Stimulated activated CD4-positive, alpha-beta T cell treated with anti-CD3 and anti-CD28 coated beads, Interleukin-12 subunit alpha, Interleukin-12 subunit beta, amount 100 ng/mL, for 4 hours (primary cell): ENCODE measurements at places on chromosomes 12 and 14.

- DNase-seq, result no peak
These were observed 6.3 kb downstream of the YBX3 start for GRCh38 chr12:10716704-10717315.

DNA sequence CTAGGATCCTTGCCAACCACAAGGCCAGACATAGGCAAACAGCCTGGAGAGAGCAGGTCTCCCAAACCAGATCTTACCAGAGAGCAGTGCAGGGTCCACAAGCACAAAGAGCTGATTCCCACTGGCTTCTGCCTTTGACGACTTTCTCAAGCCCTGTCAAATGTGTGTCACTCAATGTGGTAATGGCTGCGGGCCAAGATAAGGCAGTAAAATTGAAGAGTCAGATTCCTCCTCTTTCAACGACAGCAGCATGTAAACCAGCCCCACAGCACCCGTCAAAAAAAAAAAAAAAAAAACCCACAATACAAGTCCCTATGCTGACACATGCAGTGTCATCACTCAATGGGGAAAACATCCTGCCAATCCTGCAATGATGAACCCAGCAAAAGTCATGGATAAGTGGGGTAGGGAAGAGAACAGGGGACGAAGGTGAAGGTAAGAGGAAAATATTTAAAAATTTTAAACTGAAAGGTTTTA lies at the start of gene STON2:
STON2 (minus strand) TSS at position 123 of the 477 bp plus-strand sequence. CDS start 1,942 bp downstream, outside the sequence.
- no peak for DNase-seq

- DNase-seq, result no peak
These were observed 68.2 kb downstream of the PLEKHG7 start for GRCh38 chr12:92771001-92771400.

- no peak for DNase-seq
These were observed 19.5 kb downstream of the ANO6 start for GRCh38 chr12:45235087-45236025.

DNA sequence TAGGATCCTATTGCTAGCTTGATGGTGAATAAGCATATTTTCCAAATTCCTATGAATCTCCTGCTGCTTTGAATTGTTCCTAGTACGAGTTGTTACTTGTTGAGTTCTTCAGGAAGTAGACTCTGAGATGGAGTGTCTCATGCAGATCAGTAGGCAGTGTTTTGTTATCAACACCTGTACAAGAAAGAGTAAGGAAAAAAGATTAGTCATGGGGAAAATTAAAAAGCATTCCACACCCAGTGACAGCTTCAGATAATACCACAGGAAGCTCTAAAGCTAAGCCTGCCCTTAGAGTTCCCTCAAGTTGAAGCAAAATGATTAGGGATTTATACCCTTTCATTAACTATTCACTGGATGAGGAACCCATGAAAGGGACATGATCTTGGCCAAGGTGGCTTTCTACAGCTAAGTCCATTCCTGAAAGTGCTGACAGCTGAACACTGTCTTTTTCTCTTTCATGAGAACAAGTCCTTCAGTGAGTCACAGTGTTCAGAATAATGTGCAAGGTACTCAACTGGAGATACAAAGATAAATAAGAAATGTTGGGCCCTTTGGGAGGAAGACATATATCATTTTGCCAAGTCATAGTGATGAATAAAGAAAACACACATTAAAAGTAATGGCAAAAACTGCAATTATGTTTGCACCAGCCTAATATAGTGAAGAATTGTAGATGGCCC lies 49.1 kb downstream of the CCER1 start:
- no peak for DNase-seq

GRCh38 chr14:100585448-100586152 lies 1.6 kb downstream of the BEGAIN start:
- no peak for DNase-seq

DNA sequence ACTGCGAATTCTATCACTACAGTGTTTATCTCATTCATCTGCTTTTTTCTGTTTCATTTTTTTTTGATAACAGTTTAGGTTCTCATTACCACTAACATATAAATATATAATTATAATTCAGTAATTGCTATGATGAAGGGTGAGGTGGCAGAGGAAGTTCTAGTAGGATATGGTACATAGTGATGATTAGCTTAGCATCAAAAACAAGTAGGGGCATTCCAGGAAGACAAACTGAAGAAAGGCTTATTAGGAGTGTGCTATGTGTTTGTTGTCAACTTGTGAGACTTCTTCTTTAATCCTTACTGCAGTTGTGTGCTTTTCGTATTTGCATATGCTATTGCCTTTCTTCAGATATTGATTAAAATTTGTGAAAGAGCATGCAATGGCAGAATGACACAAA lies 20.6 kb downstream of the FUT8 start:
- DNase-seq, result no peak

DNA sequence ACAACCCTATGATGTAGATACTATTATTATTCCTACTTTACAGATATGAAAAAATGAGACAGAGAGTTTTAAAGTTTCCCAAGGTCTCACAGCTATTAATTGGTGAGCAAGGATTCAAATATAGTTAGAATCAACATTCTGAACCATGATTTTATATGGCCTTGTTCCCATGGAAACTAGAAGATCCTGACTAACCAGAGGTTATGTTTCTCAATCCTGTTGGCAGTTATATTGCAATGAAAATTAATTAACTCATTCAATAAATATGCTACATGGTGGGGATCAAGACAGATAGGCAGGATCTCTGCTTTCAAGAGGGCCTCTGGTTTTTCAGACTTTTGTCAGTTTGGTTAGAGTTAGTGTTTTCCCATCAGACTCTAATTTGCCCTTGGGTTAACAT lies 9.3 kb upstream of the FUT8 start:
- no peak for DNase-seq

- DNase-seq, result no peak
These were observed 7.0 kb downstream of the CSRNP2 start for GRCh38 chr12:51076236-51076930.

DNA sequence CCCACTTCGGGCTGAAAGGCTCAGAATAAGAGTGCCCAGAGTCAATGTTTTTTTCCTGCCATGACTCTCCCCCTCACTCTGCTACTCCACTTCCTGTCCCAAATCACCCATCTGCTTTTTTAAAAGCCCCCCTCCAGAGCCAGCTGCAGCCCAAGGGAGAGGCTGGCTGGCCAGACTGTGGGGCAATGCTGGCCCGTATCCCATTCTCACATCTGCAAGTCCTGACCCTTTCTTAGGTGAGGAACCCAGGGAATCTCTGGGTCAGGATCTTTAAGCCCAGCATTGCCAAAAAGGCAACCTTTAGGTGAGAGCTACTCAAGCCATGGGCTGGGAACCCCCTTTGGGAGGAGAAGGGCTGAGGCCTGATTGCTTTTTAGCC lies 1.7 kb upstream of the ITGA5 start:
- no peak for DNase-seq

DNA sequence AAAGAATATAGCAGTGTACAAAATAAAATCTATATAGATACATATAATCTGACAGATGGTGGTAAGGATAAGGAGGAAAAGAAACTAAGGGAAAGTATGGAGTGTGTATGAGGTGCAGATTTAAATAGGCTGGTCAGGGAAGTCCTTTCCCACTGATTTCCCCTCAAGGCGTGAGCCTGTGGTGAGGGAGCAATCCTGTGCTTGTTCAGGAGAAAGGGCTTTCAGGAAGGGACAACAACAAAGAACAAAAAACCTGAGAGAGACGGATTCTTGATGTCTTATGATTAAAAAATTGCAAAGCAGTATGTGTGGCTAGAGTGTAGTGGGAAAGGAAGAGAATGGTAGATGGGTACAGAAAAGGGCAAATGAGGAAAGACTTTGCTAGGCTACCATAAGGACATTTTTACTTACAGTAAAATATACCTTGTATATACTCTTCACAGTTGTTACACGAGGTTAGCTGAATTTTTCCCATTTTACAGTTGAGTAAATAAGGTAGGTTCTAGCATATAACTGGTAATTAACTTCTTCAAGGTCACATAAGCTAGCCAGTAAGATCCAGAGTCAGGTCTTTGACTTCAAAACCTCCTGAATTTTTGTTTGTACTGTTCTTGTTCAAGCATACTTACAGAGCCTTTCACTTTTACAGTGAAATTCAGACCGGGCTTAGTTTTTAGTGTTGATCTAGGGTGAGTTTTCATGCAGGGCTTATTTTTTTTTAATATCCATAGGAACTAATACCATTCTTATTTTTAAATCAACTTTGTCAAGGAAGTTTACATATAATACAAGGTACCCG lies 15.6 kb downstream of the CNOT2 start:
- no peak for DNase-seq

DNA sequence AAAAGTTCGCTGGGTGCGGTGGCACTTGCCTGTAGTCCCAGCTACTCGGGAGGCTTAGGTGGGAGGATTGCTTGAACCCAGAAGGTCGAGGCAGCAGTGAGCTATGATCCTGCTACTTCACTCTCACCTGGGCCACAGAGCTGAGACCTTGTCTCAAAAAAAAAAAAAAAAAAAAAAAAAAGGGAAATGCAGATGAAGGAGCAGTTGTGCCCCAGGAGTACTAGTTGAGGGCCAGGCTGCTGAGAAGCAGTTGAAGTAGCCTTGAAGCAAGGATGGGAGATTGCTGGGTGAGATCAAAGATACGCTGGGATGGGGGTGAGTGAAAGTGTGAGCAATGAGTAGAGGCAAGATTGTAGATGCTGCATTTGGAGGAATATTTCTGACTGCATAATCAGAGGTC lies 93.4 kb upstream of the DNM1L start:
- no peak for DNase-seq

DNA sequence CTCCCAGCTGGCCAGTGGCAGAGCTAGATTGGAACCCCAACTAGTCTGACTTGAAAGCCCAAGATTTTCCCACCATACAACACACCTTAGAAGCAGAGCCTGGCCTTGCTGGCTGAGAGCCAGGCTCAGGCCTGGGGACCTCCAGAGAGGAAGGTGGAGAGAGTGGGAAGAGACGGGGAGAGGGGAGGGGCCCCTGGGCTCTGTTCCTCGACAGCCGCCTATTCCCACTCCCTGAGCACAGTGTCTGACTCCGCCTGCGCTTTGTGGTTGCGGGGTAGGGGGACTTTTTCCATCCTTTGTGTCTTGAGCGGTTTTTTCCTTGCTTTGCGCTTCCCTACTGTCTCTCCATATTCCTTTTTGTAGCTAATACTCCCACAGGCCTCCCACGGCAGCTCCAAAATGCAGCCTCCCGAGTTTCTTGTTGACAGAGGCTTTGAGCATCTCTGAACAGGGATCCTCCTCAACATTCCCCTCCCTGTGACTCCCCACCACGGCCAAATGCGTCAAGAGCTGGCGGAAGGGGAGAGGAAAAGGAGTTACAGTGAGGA lies 4.0 kb upstream of the KCNH3 start:
- no peak for DNase-seq

- DNase-seq, result no peak
These were observed 47.7 kb downstream of the LEMD3 start for GRCh38 chr12:65217086-65217485.

DNA sequence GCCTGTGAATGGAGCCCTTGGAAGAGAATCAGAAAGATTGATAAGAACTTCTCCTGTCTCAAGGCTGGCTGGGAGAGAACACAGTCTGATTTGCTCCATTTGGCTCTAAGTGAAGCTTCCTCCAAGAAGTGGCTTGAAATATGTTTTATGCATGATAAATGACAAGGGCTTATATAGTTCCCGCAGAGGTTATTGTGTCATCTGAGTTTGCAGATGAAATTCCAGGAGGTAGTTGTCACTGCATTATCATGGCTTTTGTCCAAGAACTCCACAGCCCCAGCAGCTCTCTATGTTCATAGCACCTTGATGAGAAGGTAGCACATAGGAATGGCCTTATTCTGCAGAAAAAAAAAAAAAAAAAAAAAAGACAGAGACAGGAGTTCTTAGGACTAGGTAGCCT lies 108.5 kb downstream of the DACT1 start:
- no peak for DNase-seq

- DNase-seq, result peak; percentile 4
These were observed 211.3 kb upstream of the KRR1 start for GRCh38 chr12:75722714-75723200.

GRCh38 chr14:100609941-100610391 lies 22.7 kb upstream of the BEGAIN start:
- DNase-seq, result no peak

DNA sequence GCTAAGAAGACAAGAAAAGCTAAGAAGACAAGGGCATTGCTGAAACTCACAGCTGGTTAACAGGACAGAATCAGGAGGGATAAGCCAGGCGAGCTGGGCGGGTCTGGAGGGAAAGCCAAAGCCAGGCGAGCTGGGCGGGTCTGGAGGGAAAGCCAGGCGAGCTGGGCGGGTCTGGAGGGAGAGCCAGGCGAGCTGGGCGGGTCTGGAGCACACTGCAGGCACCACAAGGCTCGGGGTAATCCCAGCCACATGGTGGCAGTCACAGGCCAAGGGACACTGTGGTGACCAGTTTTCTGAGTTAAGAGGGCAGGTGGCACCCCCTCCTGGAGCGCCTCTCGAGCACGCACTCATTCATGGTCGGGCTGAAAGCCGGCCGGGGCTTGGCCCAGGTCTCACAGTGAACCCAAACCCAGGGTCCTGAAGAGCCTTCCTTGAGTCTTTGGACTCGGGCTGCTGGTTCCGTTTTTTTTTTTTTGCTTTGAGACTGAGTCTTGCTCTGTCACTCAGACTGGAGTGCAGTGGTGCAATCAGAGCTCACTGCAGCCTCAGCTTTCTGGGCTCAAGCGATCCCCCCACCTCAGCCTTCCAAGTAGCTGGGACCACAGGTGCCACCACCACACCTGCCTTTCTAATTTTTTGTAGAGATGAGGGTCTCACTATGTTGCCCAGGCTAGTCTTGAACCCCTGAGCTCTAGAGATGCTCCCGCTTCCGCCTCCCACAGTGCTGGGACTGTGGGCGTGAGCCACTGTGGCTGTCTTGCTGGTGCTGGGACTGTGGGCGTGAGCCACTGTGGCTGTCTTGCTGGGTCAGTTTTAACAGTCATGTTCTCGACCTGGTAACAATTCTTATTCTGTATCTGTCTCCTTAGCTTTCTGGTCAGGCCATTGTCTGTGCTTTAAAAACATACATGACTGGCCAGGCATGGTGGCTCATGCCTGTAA lies 40.2 kb downstream of the HSP90AA1 start:
- no peak for DNase-seq
